ENCODE measurements at places on chromosomes 5 and 9.

DNA sequence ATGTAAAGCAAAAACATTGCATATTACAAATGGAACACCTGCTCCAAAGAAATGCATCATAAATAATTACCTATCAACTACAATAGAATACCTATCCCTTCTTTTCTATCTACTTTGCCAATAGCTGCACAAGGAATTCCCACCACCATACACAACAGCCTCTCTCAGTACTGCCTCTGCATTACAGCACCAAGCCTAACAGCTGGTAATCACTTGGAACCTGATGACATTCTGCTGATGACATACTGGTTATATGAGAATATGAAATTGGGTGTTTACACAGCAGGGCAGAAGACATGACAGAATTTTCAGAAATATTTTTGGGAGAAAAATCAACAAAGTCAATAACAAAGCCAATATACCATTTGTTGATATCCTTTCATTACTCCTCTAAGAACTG is 43.2 kb downstream of the PSMB7 start:
- DNase-seq: no peak

GRCh38 chr9:83032065-83032625 is 30.8 kb downstream of the RASEF start:
- DNase-seq: no peak

GRCh38 chr9:116594547-116594946 is 92.6 kb upstream of the TRIM32 start:
- no peak for DNase-seq

DNA sequence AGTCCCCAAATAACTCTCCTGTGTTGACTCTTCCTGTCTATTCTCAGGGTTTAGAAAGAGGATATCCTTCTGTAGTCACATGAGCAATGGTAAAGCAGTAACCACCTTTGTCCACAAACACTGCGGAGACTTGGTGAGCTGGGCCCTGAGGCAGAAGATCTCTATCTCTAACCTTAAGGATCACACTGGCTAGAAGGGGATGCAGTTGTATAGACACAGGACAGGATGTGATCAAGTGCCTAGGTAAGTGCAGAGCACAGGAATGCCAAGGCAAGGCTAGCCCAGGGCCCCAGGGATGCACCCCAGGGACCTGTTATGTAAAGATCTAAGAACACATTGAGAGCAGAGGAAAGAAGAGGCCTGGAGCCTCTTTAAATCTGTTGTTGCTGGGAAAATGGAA is 610.5 kb downstream of the IRX1 start:
- DNase-seq: no peak

- no peak for DNase-seq
Observed at GRCh38 chr5:36787365-36788093, 89.0 kb upstream of the NIPBL start.

DNA sequence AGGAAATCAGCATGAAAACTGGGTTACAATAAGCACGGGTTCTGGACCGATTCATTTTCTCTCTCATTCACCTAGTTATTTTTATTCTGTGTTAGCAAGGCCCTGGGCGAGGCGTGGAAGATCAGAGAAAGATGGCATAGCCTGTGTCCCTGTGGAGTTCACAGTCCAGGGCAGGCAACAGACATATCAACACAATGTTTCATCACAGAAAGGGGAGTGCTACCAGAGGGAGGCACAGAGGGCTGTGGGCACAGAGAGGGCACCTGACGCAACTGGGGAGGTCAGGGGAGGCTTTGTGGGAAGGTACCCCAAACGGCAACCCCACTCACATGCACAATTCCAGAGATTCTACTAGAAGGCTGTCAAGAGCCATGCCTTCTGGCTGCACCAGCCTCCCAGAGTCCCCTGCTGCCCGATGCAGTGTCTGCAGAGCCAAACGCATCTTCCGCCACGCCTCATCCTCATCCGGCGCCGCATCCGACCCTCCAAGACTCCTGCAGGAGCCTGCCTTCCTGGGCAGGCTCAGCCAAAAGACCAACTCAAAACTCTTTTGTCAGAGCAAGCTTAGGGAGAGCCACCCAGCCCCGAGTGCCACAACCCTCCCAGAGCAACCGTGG is 1.4 kb downstream of the FAM193B start:
- no peak for DNase-seq

DNA sequence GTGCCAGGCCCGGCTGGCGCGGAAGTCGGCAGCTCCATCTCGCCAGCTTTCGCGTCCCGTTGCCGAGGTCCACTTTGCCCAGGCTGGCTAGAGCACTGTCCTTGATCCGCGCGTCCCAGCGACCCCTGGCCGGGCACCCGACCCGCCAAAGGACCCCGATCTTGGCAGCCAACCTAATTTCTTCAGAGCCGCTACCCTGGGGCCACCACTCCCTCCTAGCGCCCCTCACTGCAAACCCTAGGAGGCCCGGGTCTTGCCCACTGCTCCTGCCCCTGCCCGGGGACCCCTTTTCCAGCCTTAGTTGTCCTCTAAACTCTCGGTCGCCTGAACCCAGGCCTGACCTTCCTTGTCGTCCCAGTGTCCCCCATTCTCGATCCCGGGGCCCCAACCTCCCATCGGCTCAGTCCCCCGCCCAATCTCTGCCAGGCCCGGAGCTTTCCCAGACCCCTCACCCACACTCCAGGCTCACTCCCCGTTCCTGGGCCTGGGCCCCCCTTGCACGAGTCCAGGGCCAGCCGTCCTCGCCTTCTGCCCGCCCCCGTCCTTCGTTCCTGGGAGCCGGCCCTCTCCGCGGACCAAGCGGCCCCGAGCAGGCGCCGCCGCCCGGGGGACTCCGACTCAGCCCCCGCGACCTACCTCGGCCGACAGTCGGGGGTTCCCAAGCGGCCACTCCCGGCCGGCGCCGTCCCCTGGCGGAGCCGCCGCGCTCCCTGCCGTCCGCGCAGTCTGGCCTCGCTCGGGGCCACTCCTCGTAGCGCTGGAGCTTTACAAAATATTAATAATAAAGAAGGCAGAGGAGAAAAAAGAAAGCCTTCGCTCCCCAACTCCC is 701 bp upstream of the LMX1B start:
- DNase-seq: no peak

All from stimulated activated CD8-positive, alpha-beta memory T cell treated with anti-CD3 and anti-CD28 coated beads, Interleukin-12 subunit alpha, Interleukin-12 subunit beta, amount 100 ng/mL, for 1 hour (primary cell).